ENCODE measurements at places on chromosomes 13 and 19.
A peak's percentile ranks its signal among the peaks of the same experiment; 100 is the strongest.

DNA sequence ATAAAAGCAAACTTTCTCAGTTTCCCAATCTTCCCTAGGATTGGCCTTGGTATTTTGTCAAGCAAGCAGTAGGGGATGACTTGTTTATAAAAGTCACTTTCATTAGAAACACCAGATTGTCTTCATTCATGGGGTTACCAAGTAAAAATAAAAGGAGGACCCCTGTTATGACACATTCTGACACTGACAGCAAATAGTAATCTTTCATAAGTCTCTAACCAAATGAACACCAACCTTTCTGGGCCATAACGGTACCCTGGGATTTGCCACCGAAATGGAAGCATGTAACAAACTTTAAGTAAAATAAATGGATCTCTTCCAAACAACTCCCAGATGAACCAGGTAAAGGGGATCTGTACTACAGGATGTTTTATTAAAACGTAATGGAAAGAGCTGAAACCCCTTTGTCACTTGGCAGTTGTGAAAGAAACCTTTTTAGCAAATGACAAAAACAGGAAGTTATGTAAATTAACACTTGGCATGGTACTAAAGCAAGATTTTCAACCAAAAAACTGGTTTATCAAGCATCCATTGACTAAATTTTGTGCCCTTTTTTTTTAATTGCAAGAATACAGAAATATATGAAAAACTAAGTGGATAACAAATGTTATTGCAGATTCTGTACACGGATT, 335.6 kb downstream of the RBM26 start:
- peak; percentile 65 for DNase-seq

DNA sequence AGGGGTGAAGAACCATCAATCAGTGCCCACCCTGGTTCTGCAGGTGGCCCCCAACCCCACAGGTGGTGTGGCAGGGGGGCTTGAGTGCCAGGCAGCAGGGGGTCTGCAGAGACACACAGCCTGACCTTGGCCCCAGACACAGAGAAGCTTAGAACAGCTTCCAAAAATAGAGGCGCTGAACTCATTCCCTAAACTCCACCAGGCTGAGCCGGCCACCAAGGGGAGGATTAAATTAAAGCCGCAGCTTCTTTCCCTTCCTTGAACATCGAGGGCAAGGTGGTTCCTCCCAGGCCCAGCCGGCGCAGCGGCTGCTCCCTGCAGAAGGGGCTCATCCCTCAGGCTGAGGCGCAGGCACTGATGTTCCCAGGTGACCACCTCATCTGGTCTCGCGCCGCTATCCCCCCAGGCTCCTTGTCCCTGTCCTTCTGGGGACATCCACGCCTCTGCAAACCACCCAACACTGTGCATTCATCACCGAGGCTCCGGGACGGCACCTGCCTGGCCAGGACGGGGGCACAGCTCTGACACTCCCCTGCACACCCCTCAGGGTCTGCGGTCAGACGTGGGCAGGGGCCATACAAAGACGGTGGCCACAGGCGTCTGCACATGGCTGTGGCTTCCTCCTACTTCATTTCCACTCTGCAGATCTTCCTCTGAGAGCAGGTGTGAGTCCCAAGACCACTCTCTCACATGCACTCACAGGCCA, 30.9 kb downstream of the LAMP1 start:
- peak; percentile 70 for DNase-seq

DNA sequence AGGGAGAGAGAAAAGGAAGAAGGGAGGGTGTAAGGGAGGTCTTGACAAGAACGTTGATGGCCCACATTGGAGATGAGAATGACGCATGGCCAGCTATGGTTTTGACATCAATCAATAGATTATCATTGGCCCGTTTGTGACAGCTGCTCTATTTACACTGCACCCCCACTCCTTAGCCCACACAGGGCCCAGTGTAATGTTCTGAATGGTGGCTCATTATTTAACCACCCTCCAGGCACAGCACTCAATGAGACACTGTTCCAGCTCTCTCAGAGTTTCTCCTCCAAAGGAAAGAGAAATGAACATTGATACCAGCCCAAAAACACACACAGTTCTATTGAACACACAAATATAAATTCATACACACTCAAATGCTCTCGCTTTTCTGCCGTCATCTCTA, 173.0 kb upstream of the IPO5 start:
- DNase-seq = no peak

DNA sequence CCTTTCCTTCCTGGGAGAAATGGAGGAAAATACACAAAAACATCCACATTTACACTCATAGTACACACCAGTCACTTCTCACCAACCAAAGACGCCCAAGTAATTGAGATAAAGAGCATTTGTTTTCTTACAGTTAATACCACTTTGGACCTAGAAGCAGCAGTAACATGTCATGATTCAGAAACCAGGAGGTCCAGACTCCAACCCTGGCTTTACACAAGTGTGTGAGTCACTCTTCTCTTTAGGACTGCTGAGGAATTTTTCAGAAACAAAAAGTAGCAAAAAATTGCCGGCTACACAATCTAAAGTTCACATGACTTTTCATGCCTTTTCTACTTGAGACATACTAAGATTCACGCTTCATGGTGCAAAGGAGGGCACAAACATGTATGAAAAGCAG, 42.1 kb downstream of the TUBGCP3 start:
- DNase-seq = no peak

GRCh38 chr13:19052180-19052579, 129.4 kb downstream of the TUBA3C start:
- DNase-seq = no peak

DNA sequence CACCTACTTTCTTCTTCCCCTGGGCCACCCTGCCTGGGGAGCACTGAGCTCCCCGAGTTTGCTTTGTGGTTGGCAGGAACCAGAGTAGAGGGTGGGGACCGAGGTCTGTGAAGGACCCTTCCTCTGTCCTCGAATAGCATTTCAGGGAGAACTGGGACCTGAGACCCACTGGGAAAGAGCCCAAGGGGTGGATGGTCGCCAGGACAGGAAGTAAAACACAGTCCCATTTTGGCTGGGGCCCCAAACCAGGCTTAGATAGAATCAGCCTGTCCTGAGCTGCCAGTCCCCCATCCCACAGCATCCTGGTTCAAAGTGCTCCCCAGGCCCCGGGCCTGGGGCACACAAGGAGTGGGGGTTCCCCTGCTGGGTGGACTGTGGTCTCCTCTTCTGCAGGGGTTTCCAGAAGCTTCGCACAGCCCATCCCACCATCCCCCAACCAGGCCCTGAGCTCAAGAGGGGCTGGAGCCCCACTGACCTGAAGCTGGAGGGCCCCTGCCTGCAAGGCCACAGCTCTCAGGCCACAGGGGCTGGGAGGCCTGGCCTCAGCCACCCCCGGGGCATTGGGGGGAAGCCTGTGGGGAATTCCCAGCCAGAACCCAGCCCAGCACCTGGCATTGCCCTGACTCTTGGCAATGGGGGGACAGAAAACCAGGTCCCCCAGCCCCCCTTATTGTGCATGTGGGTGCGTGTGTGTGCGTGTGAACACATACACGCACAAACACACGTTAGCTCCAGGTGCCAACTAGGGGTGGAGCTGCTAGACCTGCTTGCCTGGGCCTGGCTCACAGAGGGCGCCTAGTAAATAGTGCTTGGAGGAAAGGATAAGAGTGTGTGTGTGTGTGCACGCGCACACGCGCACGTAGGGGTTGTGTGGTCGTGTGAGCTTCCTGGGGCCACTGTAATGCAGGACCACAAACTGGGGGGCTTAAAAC, 995 bp upstream of the MKNK2 start:
- peak; percentile 25 for DNase-seq

GRCh38 chr13:49694446-49694845, 3.2 kb upstream of the EBPL start:
- peak; percentile 32 for DNase-seq

GRCh38 chr19:21751384-21751783, 16.0 kb downstream of the ZNF100 start:
- no peak for DNase-seq

DNA sequence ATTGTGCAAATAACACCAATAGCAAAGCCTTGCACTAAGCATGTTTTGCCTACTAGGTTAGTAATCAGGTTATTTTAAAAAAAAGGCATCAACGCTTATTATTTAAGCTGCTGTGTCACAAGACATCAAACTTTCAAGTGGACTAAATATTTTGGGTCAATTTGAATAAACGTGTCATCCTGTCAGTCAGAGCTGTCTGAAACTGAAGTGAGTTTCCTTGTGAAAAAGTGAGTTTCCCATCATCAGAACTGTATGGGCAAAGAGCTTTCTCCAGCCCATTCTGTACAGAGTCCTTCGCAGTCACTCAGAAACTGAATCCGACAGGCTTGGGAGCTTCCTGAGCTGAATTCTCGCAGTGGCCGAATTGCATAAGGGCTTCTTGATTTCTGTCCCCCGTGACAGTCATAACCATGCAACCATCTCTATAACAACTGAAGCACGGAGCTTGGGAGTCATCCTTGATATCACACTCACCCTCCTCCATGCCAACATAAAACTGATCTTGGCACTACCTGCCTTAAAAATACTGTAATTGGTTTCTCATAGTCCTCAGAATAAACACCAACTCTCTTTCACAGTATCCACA, 139.8 kb downstream of the MIPEP start:
- DNase-seq = no peak

DNA sequence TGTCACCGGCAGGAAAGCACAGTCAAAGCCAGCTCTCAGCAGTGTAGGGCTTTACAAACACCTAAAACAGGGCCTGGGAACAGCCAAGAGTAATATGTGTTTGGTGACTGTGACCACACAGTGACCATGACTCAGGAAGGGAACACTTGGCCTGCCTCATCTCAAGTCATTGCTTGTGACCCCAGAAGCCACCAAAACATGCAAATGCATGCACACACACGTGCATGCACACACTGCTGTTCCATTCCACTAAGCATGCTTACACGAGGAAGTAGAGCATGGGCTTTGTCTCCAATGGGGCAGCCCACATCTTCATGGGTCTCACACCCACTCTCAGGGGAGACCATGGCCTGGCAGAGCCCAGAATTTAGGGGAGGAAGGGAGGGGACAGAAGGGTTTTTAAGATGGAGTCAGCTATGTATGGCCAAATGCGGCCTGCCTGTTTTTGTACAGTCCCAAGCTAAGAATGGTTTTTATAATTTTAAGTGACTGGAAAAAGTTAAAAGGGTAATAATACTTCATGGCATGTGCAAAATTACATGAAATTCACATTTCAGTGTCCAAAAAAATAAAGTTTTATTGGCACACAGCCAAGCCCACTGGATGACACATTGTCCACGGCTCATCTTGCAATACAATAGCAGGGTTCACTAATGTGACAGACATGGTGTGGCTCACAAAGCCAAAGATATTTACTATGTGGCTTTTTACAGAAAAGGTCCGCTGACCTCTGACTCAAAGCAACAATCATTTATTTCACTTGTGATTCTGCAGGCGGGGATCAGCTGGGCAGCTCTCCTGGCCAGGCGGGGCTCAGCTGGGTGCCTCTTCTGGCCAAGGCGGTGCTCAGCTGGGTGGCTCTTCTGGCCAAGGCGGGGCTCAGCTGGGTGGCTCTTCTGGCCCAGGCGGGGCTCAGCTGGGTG, 17.3 kb downstream of the ZFR2 start:
- peak; percentile 53 for DNase-seq

- no peak for DNase-seq
These were observed 1536.1 kb downstream of the UQCRFS1 start for GRCh38 chr19:27676877-27677276.

- peak; percentile 59 for DNase-seq
These were observed 1.2 kb upstream of the SLC25A42 start for GRCh38 chr19:19062454-19063182.

DNA sequence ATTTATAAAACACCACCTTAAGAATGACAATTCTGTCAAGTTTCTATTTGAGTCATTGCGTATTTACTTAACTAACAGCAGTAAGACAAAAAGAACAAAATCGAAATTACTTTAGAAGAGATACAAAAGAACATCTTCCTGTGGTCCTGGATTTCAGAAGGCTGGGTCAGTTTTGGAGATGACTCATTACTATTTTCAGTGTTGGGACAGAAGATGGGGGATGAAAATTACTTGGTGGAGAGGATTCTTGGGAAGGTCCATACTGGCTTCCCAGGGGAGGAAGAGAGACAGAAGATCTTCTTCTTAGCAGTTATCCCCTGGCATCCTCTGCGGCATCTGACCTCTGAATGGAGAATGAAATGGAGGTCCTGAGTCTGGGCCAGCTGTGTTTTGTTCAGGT, 33.5 kb upstream of the CSNK1A1L start:
- DNase-seq = no peak

GRCh38 chr13:52091473-52091872, 37.4 kb downstream of the NEK5 start:
- no peak for DNase-seq

GRCh38 chr19:47445527-47445926, 26.2 kb downstream of the SLC8A2 start:
- DNase-seq = no peak

DNA sequence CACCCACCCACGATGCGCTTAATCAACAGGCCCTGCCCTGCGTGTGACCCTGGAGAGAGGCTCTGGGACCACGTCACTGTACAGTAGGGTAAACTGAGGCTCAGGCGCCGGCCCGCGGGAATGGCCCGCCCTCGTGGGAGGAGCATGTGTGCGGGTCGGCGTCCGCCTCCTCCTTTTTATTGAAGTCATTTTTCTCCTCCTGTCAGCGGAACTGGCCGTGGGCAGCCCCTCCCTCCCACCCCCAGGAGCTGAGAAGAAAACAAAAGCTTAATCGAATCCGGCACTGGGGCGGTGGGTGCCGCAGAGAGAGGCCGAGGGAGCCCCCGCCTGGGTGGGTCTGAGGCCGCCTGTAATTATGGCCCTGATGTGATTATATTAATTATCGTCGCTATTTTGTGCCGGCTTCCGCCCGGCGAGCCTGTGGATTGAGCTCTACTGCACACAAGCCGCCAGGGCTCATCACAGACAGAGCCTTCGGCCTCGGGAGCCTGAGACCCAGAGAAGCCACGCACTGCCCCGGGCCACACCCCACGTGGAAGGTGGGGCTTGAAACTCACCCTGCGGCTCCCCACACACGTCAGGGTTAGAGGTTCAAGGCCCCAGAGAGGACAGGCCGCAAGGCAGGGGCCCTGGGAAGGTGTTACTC, 7.0 kb downstream of the C2CD4C start:
- no peak for DNase-seq

- DNase-seq = no peak
These were observed 182.4 kb downstream of the GPC6 start for GRCh38 chr13:93409001-93409400.

GRCh38 chr13:87671753-87672605, 808 bp downstream of the SLITRK5 start:
- no peak for DNase-seq

DNA sequence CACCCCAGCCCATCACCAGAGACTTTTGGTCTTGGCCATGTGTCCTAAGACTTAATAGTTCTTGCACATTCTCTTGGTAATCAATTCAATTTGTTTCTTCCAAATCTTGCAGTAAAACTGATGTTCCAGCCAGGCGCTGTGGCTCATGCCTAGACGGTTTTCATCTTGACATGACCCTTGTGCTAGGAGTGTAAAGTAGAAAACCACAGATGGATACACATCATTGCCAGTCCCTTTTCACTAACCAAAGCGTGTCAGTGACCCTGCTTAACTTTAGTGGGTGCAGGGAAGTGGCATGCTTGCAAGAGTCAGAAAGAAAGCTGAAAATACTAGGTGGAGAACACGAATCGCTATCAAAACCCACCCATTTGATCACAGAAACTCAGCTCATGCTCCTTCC, 18.0 kb upstream of the CD70 start:
- no peak for DNase-seq

Measured in MV-4-11 (cell line).